Lower leg skin (tissue), 4 donors: ENCODE measurements at places on chromosomes 2 and 18. TPM values are rescaled to one million over a fixed set of nuclear protein-coding genes. Genes with fewer than 3 reads are reported as not detected.

Gene WDR43
- 44.4 TPM for total RNA-seq

GRCh38 chr2:223979730-223980396 is 22.6 kb downstream of the MRPL44 start:
- no peak for DNase-seq

Gene VIL1
- 0.84 TPM for total RNA-seq

DNA sequence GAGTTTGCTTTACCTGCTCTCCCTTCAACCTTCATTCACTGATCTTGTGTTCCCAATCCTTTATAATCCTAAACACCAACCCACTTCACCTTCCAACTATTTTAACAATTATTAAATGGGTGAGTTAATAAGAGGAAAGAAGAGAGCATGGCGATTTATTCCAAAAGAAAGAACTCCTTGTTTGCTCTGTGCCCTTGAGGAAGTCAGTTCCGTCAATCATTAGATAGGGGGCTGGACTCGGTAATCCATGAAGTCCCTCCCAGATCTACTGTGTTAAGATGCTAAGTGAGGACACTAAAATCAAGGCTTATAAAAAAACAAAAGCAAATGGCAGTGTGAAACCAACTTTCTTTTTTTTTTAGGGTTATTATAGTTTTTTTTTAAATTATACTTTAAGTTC is 589.9 kb downstream of the XIRP2 start:
- DNase-seq, result no peak

DNA sequence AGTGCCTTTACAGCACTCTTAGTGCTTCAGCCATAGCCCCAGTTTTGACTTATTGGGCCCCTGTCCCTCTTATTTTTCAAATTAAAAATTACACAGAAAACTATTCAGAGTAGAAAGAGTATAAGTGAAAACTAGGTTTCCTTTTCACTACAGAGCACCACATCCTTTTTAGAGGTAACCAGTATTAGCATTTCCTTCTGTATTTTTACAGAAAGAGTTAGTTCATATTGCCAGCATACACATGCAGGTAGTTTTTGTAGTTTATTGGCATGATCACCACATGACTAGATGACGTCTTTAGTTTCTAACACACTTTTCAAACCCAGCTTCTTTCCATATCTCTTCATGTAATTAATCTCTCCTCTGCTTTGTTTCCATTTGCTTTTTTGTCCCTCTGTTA is 66.4 kb downstream of the UBE2E3 start:
- DNase-seq, result no peak

GRCh38 chr2:28538652-28539051 is 42.8 kb downstream of the PLB1 start:
- DNase-seq, result peak; percentile 78

- DNase-seq, result no peak
These were observed 136.1 kb downstream of the DNER start for GRCh38 chr2:229578052-229578846.

DNA sequence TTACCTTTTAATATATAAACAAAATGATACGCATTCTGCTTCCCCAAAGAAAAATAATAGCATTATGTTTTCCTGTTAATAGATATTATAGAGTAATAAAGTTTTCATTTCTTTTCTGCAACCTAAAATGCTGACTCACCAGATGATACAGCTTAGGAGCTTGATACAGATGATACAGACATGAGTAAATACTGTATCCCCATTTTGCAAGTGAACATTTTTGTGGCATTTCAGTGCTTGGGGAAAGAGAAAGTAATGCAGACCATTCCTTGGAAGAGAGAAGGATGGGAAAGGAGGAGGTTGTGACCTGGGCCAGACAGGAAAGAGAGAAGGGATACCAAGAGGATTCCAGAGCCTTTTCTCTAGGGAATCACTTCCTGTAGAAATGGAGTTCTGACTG is 97.5 kb upstream of the FSHR start:
- no peak for DNase-seq

DNA sequence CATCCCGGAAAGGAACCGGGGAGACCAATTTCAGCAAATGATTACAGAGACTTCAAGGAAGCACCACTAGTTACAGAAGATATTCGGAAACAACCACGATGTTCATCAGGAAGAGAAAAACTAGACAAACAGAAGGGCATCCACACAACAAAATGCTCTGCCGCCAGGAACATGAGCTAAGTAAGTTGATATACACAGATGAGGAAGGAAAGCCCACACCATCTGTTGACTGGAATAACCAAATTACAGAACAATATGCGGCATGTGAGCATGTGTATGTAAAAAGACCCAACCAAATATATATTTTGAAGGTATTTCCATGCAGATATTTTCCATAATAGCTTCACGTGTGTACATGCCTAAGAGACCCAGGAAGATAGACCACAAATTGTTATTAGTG is 47.0 kb downstream of the ACKR3 start:
- DNase-seq, result no peak
